ENCODE measurements at places on chromosomes 13 and 19.

- DNase-seq, result no peak
Observed at GRCh38 chr19:40630571-40631160, 29.5 kb downstream of the LTBP4 start.

DNA sequence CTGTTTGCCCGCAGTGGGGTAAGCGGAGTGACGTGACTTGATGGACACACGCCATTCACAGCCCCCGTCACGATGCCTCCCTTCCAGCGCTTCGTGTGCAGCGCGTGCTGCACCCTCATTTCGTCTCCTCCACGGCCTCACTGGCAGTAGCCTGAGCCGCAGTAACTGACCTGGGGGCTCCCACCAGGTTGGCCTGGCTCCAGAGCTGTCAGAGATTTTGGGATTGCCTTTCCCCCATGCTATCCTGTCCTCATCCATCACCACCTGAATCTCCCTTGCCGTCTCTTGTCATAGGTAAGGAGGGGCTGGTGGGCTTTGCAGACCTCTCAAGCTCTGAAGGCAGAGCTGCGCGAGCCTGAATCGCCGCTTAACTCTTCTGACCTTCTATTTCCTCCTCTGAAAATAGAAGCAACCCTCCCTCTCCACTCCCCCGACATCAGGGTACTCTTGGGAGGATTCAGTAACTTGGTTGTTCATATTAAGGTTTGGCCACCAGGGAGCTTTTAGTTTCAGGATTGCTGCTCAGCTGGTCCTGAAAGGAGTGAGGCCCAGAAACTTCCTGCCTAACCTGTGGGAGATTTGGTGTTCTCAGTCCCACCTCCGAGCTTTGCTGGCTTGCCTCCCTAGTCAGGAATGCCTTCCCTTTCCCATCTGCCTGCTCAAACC lies 27.9 kb downstream of the SIGLEC5 start:
- no peak for DNase-seq

GRCh38 chr19:42466521-42467182 lies 23.9 kb upstream of the CXCL17 start:
- no peak for DNase-seq

- DNase-seq, result no peak
Observed at GRCh38 chr19:43598445-43599240, 2.2 kb downstream of the ZNF576 start.

GRCh38 chr19:55264531-55264930 lies 5.7 kb upstream of the PPP6R1 start:
- no peak for DNase-seq

GRCh38 chr19:54612428-54612827 lies 17.9 kb upstream of the LILRB1 start:
- DNase-seq, result no peak

GRCh38 chr19:33470686-33471085 lies 50.9 kb downstream of the PEPD start:
- no peak for DNase-seq

- DNase-seq, result no peak
Observed at GRCh38 chr13:89968470-89968869, 1379.0 kb upstream of the MIR17HG start.

GRCh38 chr13:25371875-25372283 lies at the start of gene ATP8A2:
Gene ATP8A2, plus strand, starts transcription at chr13:25371974. Its CDS starts 239 bp downstream, at chr13:25372213.
- DNase-seq, result peak; percentile 23

- DNase-seq, result no peak
Observed at GRCh38 chr13:48511621-48512230, 21.2 kb downstream of the RCBTB2 start.

DNA sequence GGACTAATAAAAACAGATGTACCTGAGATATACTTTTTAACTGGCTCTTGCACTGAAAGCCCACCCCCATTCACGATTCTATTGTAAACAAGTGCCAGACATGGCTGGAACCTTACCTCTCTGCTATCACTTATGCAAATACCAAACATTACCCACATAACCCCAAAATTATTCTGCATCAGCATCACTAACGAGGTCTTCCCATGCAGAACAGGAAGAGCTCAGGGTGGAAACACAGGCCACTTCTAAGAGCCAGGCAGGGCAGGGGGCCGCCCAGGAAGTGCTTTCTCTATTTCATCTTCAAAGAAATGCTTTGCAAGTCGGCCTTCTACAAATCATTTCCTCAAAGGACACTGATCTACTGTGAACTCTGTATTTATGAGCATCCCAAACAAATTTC lies 7.3 kb downstream of the IRS2 start:
- no peak for DNase-seq

- no peak for DNase-seq
Observed at GRCh38 chr13:45490068-45490467, 25.3 kb downstream of the COG3 start.

- no peak for DNase-seq
Observed at GRCh38 chr19:36246006-36246481, 31.1 kb downstream of the ZNF146 start.

GRCh38 chr19:44539236-44539826 lies 9.9 kb upstream of the CEACAM20 start:
- DNase-seq, result no peak

GRCh38 chr13:25654322-25654721 lies 282.5 kb downstream of the ATP8A2 start:
- DNase-seq, result no peak

DNA sequence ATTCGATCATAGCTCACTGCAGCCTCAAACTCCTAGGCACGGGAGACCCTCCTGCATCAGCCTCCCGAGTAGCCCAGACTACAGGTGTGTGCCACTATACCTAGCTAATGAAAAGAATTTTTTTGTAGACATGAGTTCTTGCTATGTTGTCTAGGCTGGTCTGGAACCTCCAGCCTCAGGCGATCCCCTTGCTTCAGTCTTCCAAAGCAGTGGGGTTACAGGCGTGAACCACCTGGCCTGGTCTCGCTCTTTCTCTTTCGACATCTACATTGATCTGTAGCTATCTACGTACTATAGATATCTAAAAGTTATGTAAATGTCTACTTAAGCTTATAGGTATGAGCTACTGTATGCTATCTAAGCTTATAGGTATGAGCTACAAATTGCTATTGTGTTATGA lies 32.4 kb downstream of the NUMBL start:
- DNase-seq, result no peak

DNA sequence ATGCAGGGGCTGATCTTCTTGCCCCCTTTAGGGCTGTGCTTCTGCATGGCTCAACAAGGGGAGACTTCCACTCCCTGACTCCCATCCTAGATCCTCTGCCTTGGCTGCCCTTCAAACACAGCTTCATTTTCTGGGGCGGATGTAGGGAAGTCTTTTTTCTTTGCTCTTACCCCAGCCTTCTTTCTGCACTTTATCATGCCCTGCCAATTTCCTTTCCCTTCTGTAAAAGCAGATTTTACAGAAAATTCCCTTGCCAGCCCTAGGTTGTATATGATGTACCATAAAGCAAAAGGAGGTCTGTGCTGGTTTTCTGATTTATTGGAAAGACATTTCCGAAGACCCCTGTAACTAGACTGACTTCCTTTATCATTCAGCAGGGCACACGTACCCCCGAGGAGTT lies 283.4 kb downstream of the SHISA2 start:
- no peak for DNase-seq

DNA sequence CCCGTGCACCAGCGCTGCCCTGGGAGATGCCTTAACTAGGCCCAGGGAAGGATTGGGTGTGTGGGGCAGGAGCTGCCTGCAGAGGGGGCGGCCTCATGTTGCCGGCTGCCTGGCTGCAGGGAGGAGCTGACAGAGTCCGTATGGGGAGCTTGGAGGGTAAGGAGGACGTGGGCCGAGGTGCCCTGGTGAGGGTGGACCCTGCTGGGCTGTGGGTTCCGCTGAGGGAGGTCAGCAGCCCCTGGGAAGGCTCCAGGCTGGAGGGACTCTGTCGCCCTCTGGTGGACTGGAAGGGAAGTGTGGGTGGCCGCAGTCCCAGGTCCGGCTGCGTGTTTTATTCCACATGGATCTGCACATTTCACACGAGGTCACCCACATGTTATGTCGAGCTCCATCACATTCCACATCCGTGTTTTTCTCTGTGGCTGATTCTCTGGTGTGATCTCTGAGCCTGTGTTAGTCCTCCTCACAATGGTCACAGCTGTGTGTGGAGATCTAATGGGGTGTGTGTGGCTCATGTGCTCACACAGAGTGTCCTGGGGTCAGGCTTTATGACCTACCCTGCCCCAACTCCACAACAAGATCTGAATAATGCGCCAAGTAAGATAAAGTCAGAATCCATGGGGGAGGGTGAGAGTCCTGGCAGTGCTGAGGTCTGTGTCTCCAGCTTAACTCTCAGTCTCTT lies 1.8 kb upstream of the CEACAM8 start:
- peak; percentile 73 for DNase-seq

GRCh38 chr19:50646074-50646807 lies 3.0 kb upstream of the C19orf81 start:
- no peak for DNase-seq

- DNase-seq, result no peak
Observed at GRCh38 chr13:33052506-33053280, 36.5 kb downstream of the KL start.

- DNase-seq, result no peak
Observed at GRCh38 chr13:113018676-113019465, 49.9 kb downstream of the MCF2L start.

- no peak for DNase-seq
Observed at GRCh38 chr13:20439261-20439660, 86.4 kb downstream of the CRYL1 start.

DNA sequence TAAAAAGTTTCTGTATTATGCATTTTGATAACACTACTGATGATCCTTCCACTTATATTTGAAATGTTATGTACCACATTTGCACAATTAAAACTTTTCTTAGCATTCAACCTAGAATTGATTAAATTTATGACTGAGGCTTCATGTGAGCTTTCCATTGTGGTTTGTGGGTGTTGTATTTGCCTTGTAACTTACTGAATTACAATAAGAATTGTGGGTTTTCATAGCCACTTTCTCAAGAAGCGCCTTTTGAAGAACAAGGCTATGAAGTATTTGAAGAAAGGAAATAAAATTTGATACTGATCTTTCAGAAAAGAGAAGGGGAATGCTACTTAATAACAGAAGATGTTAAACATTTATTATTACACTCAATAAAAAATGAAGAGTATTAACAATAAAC lies 7.0 kb upstream of the TEX26 start:
- no peak for DNase-seq

- no peak for DNase-seq
Observed at GRCh38 chr19:13382633-13382938, 123.7 kb downstream of the CACNA1A start.
